Thymus (tissue), 14 donors: ENCODE measurements at places on chromosomes 11 and 22.
A peak's percentile ranks its signal among the peaks of the same experiment; 100 is the strongest.

GRCh38 chr11:1750840-1751530, 590 bp upstream of the IFITM10 start:
- no peak for DNase-seq

- peak; percentile 70 for DNase-seq
These were observed 61.1 kb upstream of the TNRC6B start for GRCh38 chr22:40116496-40117200.

DNA sequence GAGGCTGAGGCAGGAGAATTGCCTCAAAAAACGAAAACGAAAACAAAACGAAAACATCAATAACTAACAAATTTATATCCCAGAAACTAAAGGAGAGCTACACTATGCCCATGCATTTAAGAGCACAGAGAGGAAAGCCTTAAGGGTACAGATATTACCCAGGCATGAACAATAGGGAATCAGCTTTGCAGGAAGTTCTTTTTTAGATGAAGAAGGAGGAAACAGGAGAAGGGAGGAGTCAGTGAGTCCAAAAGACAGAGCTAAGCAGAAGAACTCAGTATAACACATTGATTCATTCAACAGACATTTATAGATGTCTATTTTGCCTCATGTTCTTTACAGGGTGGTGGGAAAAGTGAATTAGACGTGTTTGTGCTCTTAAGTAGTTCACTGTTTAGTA, 8.3 kb downstream of the MRPL17 start:
- DNase-seq, result no peak

GRCh38 chr22:32535531-32536190, 61.0 kb downstream of the FBXO7 start:
- no peak for DNase-seq

GRCh38 chr11:132914600-132914999, 617.7 kb downstream of the OPCML start:
- DNase-seq, result no peak

GRCh38 chr11:109745996-109746625, 324.1 kb downstream of the C11orf87 start:
- DNase-seq, result no peak

GRCh38 chr11:129985823-129986222, 16.8 kb downstream of the PRDM10 start:
- no peak for DNase-seq

DNA sequence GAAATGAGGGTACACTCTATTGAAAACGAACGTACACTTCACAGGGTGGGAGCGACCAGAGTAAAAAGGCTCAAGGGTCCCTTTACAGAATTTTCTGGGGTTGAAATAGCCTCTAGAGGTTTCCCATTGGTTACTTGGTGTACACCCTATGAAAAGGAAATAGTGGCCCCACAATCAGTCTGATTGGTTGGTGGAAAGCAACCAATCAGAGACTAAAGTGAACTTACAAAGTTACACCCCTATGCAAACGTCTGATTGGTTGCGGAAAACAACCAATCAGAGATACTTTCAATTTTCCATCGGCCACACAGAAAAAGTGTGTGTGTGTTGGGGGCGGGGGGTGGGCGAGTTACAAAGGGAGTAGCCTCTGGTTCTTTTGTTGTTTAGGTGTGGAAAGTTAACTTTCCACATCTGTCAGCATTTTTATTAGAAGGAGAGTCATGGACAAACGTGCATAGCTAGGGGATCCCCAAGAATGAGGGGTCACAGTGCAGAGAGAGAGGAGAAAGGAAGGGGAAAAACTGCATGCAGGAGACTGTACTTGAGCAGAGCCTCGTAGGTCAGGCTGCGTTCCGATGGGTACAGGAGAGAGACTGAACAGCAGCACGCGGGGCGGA, 1152.1 kb downstream of the TBC1D22A start:
- DNase-seq, result no peak

DNA sequence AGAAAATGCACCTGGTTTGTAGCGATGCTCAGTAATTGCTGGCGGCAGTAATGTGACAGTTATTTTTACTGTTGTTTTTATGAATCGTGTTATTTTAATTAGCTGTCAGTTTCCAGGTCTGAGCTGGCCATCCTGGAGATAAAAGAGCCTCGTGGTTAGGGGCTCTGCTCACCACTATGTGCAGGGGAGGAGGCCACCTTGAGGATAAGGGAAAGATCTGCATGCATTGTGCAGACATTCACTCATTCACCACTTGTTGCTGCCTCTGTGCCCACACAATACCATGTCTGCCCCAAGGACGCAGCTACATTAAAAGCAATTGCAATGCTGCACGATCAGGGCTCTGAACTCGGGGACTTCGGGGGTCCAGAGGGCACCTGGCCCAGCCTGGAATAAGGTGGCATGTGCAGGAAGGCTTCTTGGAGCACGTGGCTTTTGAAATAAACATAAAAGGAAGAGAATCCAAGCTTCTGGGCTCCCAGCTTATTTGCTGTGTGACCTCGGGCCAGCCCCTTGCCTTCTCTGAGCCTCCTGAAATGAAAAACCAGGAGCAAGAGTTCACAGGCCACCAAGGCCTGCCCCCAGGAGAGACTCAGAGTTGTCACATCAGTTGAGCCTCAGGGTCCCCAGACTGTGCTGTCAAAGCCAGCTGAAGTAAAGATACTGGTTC, 44.7 kb upstream of the SHISAL1 start:
- no peak for DNase-seq

DNA sequence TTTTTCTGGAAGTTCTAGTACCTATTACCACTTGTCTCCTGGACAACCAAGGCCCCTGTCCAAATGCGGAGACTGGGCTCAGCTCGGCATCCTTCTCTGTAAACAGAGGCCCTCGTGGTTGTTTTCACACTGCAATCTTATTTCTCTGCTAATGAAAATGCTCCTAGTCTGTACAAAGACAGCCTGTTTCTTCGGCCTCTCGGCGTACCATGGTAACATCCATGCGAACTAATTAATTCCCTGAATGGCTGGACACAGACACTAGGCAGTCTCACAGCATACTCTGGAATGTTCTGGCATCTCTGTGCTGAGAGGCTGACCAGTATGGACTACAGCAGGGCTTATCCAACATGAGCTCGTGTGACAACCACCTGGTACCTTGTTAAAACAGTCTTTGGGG, 5.7 kb downstream of the POLR3H start:
- no peak for DNase-seq

DNA sequence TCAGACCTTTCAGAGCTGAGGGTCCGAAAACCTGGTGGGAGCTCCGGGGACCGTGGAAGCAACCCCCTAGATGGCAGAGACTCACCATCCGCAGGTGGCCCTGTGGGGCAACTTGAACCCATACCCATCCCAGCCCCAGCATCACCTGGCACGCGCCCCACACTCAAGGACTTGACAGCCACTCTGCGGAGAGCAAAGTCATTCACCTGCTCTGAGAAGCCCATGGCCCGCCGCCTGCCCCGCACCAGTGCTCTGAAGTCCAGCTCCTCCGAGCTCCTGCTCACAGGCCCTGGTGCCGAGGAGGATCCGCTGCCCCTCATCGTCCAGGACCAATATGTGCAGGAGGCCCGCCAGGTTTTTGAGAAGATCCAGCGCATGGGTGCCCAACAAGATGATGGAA, 2.0 kb downstream of the ARHGEF17 start:
- no peak for DNase-seq

DNA sequence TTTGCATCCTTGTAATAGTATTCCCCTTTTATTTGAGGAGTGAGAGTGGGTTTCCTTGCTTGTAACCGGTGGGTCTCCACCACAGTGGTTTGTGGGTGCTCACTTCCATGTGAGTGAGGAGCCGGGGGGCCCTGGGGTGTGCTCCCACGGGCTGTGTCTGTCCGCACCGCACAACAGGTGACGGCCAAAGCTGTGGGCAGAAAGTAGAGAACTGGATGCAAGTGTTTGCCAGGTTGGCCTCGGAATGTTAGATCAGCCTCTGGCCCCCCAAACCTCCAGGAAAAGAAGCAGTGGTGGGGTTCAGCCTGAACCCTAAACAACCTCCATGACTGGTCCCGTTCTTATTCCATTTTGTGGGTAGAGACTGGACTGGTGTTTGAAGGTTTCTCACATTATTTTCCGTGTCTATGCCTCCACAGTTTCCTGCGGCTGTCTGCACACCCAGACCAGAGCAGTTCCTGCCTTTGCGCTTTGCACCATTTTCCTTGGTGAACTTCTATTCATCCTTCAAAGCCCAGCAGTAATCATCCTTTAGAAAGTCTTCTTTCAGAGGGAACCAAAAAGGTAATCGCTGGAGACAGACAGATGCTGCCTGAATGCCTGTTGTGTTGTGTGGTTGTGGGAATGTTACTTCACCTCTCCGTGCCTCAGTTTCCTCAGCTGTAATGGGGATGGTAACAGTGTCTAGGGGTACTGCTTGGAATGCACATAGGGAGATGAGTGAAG, 77.2 kb downstream of the MYEOV start:
- DNase-seq, result no peak

GRCh38 chr11:22510741-22511140, 114.9 kb downstream of the FANCF start:
- DNase-seq, result no peak

- DNase-seq, result no peak
These were observed 2.0 kb downstream of the FBLN1 start for GRCh38 chr22:45504373-45505341.

DNA sequence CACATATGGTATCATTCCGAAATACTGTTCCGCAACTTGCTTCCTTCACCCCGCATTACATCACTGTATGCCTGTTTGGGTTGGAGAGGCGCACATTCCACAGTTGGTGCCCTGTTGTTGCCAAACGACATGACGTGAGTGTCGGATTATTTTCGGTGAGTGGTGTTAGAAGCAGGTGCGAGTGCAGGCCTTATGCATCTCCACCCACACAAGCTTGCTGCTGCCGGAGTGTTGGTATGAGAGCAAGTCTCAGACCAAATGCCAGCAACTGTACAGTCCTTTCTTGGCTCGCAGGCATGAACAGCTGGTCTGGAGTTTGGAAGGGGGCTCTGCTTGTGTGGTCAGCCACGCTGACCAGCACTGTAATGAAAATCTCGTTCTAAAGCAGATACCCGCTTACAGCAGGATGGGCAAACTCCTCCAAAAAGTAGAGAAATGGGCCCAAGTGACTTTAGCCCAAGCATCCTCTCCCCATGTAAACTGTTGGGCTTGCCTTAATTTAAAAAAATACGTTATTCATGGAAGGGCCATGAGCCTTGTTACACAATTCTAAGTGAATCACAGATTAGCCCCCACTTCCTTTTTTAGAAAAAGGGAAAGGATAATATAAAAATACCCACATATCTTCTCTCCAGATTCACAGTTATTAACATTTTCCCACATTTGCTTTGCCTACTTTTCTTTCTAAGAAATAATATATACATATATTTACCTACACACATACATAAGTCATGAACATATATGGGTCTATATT, 48.7 kb upstream of the OR9Q1 start:
- DNase-seq, result no peak

DNA sequence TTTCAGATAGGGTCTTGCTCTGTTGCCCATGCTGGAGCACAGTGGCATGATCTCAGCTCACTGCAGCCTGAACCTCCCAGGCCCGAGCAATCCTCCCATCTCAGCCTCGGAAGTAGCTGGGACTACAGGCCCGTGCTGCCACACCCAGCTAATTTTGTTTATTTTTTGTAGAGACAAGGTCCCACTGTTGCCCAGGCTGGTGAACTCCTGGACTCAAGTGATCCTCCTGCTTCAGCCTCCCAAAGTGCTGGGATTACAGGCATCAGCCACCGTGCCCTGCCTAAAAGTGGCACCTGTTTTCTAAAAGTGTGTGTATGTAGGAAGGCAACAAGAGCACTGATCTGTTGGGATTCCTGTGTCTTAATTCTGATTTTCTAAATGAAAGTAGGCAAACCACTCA, 20.2 kb downstream of the PACS1 start:
- no peak for DNase-seq

DNA sequence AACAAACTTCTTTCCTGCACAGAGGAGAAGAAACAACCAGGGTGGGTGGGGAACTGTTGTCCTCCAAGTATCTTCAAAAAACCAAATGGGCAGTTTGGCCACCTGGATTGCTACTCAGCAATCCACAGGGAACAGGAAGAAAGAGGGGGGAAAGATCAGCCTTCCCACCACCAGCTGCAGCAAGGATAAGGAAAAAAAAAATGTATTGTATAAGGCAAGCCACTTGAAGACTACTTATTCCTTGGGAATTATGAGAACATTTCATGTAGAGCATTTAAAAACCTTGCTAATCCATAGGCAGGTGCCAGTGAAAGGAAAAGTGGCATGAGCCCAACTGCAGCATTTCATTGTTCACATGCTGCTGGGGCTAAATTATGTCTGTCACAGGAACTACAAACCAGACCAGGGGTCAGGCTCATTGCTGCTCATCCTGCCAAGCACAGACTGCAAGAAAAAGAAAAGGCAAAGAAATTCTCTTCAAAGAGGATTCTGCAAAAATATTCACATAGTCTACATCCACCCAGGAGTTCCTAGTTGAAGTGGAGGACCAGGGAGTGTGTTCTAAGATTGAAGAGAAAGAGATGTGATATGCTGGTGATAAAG, 2.2 kb downstream of the RAB30 start:
- DNase-seq, result no peak

DNA sequence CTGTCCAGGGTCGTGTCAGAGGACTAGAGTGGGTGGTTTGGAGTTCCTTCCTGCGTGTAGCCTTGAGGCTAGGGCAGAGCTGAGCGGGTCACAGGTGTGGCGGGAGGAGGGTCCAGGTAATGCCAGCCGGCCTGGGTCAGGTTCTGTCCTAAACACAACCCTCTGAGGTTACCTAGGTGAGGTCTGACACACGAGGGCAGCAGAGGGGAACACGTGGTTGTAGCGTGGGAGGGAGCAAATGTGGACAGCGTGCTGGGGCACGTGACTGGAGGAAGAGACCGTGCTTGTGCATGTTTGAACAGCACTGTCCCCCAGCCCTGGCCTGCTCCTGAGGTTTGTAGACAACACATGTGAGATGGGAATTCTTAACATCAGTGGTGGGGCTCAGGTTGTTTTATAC, 13.1 kb downstream of the MOV10L1 start:
- no peak for DNase-seq

DNA sequence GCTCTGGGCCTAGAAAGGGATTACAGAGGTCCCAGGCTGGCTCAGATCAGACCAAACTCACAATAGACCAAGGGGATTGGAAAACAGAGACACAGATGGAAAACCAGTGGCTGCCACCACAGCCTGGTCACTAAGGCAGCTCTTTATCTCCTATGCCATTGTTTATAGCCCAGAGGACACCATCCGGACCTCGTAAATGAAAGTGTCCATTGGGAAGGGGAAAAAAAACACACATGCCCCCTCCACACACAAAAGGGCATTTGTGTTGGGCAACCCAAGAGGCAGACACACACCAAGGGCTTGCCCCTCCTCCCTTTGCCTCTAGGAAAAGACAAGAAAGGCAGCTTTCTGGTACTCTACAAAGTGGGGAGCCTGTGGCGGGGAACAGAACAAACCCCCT, 85.9 kb downstream of the GAB2 start:
- no peak for DNase-seq

DNA sequence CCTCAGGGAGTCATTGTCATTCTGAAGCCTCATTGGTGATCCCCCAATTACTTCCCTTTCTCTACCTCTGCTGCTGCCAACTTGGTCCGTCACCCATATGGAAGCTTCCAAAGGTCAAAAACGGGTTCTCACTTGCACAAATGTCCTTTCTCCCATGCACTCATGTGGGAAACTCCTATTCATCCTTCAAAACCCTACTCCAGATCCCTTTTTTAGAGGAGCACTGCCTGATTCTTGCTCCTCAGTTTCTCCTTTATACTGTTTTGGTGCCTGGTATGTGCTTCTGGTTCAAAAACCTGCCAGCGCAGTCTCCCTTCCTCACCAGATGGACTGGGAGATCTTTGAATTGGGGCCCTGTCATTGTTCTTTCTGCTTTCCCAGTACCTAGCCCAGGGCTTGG, 41.9 kb downstream of the MYO18B start:
- DNase-seq, result no peak

GRCh38 chr11:117730208-117730800, 66.7 kb downstream of the DSCAML1 start:
- DNase-seq, result no peak

- DNase-seq, result no peak
These were observed 14.9 kb upstream of the MUC2 start for GRCh38 chr11:1059759-1060158.
